ENCODE measurements at places on chromosomes 6 and 20. TPM values are rescaled to one million over a fixed set of nuclear protein-coding genes. Genes with fewer than 3 reads are reported as not detected.

The COL19A1 gene
- 7.6 TPM for total RNA-seq

The SLC22A1 gene
- total RNA-seq, result 0.46 TPM

The PRND gene
- 3.9 TPM for total RNA-seq

The PHACTR3 gene
- 43.8 TPM for total RNA-seq

The SOX18 gene
- total RNA-seq, result 1.6 TPM

The DCDC2 gene
- 6.7 TPM for total RNA-seq

Data from diencephalon (tissue), 1 donor.